OCI-M1 (cell line): ENCODE measurements at places on chromosomes 12 and 14.
A peak's percentile ranks its signal among the peaks of the same experiment; 100 is the strongest.

DNA sequence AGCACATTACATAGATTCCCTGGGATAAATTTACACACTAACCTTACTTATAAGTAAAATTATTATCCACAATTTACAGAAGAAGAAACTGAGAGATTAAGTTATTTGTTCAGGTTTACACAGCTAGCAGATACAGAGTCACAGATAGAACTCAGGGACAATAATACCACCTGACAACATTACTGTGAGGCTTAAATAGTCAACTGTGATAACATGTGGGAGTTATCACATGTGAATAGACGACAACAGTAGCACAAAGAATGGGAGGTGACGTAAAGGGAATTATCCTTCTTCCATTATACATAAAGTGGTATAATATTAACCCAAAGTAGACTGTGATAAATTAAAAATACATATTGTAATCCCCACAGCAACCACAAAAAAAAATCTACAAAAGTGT is 6.2 kb upstream of the SPIC start:
- no peak for DNase-seq

DNA sequence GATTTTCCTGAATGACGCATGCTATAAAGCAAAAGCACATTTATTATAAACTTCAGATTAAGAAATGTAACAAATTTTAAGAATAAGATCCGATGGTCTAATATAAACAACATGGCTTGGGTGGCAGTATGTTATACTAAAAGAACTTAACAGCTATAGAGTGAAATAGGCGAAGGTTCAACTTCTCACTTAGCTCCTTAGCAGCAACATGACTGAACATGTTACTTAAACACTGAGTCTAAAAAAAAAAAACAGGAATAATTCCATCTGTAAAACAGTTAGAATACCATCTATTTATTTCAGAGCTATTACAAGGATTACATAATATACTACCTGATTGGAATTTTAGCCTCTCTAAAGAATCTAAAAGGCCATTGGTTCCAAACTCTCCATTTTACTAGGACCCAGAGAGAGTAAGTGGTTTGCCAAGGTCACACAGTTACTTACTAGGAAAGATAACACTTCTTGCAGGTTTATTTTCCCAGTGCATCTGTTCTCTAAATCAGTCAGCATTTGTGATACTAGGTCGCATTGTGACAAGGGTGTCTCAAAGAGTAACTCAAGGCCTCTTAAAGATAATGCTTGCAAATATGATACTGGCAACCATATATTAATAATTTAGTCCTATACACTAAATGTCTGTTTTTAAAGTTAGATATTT is 14.8 kb downstream of the OSBPL8 start:
- peak; percentile 46 for DNase-seq

DNA sequence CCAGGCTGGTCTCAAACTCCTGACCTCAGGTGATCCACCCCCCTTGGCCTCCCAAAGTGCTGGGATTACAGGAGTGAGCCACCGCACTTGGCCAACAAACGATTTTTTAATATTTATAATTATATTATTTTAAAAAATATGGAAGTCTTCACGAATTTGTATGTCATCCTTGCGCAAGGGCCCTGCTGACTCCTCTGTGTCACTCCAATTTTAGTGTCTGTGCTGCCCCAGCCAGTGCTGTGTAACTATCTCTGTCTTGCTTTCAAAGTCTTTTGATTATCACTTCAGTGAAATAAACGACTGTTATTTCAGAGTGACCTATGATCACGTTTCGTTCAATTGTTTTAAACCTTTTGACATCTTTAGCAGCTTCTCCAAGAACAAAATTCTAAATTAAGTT is 13.1 kb upstream of the MMP17 start:
- DNase-seq, result no peak

- DNase-seq, result peak; percentile 80
Observed at GRCh38 chr12:121933522-121934308, 15.3 kb downstream of the CFAP251 start.

DNA sequence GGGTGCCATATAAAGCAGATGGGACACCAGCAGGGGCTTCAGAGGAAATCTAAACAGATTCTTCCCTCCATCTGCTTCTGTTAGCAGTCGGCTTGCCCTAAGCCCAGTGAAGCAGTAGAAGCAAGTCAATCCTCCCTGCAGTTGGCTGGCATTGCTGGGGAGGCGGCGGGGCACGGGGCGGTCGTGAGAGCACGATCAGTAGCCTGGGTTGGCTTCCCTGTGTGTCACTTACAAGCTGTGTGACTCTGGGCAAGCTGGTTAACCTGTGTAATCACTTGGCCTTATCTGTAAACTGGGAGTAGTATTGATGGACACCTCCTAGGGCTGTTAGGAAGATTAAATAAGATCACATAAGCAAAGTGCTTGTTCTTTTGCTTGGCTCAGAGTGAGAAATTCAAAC is 19.4 kb downstream of the MYRFL start:
- DNase-seq, result no peak

GRCh38 chr12:98151105-98151590 is 364.2 kb upstream of the TMPO start:
- no peak for DNase-seq

DNA sequence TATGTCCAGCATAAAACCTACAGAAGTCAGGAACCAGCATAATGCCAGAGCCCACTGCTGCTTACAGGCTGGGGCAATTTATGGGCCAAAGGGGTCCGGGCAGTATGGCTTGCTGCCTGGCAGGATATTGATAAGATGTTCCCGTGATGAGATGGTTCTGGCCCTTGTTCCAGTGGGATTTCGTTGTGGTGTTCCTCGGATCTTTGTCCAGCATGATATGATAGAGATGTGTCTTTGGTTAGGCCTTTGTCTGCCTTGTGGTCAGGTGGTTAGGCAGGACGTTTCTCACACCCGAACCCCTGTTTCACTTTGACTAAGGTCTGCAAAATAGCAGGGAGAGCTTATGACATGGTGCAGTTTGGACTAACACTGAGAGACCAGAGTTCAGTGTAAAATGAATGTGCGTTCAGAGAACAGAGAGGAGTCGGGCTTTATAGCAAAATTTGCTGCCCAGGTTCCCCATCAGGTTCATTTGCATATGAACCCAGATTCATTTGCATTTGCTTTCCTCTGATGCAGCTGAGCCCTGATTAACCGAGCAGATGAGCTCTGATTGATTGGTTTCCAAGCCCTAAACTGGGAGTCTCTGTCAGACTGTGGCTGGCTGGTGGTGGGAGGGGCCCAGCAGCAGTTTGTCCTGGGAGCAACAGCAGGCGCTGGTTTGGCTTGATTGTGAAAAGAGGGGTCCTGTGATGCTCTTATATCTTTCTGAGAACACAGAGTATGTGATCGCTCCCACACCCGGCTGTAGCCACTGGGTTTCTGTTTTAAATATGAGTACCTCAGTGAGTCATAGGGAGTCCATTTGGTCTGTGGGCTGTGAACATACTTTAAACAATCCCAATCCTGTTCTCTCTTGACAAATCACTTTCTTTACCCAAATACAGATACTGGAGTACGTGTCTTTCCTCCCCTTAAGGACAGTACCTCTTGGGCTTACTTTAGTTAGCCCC is 156.3 kb upstream of the PZP start:
- DNase-seq, result peak; percentile 94

GRCh38 chr12:71954083-71954778 is 15.6 kb downstream of the TPH2 start:
- DNase-seq, result peak; percentile 7
